LoVo (cell line): ENCODE measurements at places on chromosomes 2 and 18.

- no peak for DNase-seq
Observed at GRCh38 chr18:27723168-27723567, 453.8 kb downstream of the CDH2 start.

DNA sequence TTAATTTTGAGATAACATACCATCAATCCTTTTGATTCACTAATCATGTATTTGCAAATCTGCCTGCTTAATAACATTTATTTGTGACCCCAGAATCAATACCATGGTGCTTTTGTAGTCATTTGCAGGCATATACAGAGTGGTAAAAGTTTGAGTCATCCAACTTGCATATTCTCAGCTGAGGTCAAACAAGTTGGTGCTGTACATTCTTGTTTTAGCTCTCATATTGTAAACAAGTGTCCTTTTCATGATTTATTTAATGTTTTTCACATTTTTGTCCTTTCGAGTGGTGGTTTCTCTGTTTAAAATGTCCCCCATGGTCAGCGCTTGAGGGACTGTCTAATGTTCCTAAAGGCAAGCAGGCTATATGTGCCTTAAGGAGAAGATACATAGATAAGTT is 17.5 kb downstream of the RAB27B start:
- DNase-seq = no peak

GRCh38 chr2:142857256-142858164 is 20.0 kb upstream of the KYNU start:
- no peak for DNase-seq

DNA sequence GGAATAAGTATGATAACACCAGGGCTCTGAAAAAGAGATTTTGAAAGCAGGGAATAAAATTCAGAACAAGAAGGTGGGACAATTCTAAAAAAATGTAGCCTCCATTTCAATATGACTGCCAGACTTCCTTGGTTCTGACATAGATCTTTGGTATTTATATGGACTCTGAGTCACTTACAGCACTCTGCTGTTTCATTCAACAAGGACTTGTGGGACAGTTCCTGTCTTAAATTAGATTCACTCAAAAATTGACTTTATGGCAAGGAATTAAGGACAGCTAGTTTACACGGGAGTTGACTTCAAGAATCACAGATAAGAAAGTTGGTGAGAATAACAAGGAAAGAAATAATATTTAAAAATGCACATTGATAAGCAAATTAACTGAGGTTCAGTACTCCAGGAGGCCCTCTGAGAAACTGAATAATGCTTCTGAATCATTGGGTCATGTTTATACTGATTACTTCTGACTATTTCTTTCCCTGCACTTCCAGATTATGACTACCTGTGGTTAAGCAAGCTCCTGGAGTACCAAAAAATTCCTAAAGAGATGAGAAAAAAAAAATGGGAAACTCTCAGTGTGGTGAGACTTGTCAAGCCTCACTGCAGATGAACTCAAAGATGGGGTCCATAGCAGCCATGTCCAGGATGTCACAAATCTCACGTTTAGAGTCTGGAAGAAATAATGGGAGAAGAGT is 828.3 kb upstream of the PIK3C3 start:
- DNase-seq = no peak

GRCh38 chr18:10455726-10456453 is 1.5 kb downstream of the APCDD1 start:
- DNase-seq = no peak

- DNase-seq = no peak
Observed at GRCh38 chr2:224570328-224570993, 14.7 kb downstream of the CUL3 start.

DNA sequence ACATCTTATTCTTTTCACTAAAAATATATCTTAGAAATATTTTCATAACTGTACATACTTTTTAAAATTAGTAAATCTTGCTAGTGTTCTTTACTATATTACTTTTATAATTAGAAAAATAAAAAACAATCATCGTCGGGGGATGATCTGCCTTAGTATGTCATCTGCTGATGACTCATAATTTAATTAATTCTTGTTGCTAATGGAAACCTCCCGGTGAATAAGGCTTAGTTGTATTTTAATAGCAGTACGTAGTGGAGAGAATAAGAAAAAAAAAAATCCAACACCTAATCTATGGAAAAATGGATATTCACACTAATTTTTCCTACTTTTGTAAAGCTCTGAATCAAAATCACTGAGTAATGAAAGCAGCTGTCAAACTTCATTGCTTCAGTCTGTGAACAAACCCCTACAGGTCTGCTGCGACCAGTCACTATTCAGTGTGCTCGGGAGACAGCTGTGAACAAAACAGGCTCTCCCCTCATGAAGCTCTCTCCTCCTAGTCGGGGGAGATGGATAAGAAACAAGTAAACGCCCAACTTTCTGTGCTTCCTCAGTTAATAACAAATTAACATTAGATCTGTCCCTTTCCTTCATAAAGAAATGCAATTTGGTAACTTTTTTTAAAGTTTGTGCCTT is 97.4 kb upstream of the UPP2 start:
- no peak for DNase-seq

GRCh38 chr2:105294844-105295481 is 34.6 kb downstream of the TGFBRAP1 start:
- peak; percentile 10 for DNase-seq

DNA sequence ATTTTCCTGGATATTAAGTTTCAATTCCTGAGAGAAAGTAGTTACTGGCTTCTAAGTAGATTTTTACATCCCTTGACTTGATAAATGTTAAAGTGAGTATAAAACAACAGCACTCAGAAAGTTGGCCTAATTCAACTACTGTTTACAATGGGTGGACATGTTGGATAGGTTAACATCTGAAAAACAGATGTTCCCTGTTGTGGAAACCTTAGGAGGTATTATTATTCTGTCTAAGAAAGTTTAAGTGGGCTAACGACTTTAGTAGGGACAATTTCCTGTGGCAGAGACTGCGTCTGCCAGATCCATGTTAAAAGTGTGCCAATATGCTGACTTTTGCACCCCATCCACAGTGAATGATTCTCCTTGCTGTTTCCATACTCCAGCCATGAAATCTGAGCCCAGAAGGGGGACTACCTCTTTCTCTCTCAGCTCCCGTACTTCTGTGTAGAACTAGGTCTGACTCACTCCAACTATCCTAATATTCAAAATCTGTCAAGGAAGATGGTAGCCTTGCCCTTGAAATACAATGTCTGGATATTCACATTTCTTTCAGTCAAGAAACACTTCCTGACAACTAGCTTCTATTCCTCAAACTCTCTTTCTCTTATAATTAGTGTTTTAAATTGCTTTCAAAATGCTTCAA is 327.5 kb upstream of the HNRNPA3 start:
- DNase-seq = no peak

GRCh38 chr18:49055754-49056172 is 105.0 kb upstream of the SMAD7 start:
- DNase-seq = no peak

- no peak for DNase-seq
Observed at GRCh38 chr2:200814917-200815316, 3.2 kb downstream of the BZW1 start.

DNA sequence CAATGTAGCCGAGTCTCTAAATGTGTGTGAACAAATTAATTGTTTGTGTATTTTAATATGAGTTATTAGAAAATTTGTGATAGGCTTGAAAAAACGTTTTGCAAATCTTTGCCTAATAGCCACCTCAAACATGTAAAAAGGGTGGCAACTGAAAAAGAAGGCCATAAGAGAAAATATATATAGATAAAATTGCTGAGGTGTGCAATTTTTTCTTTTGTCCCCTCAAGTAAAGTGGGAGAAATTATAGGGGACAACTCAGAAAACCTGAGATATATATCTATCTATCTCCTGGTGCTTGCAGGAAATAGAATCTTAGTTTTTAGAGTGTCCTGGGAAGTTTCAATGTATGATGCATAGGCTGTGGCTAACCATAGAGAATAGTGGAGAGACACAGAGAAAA is 201.4 kb upstream of the LRP1B start:
- DNase-seq = no peak

DNA sequence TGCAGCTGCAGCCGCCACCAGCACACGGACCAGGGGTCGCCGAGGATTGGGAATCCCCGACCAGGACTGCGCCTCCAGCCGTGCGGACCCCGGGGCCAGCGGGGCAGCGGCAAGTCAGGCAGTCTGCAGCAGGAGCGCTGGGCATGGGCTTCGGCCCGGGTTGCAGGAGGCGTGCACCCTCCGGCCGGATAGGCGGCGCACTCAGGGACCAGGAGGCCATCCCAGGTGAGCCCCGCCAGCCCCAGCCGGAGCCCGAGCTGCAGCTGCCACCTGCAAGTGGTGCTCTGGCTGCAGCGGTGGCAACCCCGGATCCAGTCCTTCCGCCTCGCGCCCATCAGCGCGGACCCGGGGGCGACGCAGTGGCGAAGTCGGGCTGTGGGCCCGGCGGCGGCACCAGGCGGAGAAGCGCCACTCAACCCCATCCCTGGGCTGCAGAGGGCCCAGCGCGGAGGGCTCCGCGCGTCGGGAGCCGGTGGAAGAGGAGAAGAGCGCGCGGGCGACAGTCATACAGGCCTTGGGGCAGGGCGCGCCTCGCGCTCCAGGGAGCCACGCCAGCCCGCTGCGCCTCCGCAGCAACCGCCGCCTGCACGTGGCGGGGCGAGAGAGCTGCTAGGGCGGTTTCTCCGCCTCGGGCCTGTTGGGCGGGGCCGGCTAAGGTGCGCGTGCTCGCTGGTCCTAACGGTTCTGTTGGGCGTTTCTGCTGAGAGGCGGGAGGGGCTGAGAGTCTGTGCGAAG is 73.8 kb downstream of the RPIA start:
- no peak for DNase-seq

DNA sequence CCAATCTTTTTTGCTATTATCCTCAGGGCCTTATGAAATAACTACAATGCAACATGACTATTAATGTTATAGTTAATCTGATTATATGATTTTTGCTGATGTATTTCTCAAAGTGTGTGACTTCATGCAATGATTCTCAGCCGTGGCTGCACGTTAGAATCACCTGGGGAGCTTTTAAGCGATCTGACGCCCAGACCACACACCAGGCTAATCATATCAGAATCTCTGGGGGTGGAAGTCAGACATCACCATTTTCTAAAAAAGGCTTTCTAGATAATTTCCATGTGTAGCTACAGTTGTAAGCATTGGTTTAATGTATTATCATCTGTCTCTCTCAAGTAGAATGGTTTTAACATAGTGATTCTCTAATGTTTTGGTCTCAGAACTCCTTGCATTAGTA is 5.5 kb upstream of the QPCT start:
- DNase-seq = no peak

DNA sequence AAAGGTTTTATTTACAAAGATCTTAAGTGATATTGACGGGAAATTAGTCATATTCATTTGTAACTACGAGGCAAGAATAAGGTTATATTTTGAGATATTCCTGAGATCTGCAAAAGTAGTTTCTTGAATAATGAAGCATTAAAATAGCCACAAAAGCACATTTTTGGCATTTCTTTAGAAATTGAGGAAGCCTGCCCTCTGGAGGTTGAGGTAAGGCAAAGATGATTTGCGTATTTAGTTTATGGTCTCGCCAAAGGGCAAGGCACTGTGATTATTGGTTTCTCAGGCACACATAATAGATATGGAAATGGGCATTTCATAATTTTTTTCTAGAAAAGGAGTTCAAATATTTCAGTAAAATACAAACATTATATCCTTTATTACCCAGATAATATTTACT is 143.7 kb upstream of the RPRM start:
- DNase-seq = no peak

DNA sequence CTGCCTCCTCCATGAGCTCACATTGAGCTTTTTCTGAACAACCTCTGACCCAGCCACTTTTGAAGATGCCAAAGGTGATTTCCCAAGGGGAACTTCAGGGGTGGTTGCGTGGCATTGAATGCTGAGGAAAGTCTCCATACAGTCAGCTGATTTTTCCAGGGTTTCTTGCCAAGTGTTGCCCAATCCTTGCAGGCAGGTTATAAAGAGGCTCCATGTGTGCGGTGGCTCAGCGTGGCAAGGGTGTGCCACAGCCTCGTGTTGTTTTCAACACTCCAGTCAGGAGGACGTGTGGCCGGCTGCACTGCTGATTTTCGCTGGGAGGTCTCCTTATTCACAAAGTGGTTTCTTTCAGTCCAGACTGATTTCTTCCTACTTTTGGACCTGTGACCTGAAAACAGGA is 81.4 kb upstream of the GATA6 start:
- DNase-seq = no peak

- peak; percentile 10 for DNase-seq
Observed at GRCh38 chr2:147989809-147990403, 30.6 kb downstream of the ORC4 start.

DNA sequence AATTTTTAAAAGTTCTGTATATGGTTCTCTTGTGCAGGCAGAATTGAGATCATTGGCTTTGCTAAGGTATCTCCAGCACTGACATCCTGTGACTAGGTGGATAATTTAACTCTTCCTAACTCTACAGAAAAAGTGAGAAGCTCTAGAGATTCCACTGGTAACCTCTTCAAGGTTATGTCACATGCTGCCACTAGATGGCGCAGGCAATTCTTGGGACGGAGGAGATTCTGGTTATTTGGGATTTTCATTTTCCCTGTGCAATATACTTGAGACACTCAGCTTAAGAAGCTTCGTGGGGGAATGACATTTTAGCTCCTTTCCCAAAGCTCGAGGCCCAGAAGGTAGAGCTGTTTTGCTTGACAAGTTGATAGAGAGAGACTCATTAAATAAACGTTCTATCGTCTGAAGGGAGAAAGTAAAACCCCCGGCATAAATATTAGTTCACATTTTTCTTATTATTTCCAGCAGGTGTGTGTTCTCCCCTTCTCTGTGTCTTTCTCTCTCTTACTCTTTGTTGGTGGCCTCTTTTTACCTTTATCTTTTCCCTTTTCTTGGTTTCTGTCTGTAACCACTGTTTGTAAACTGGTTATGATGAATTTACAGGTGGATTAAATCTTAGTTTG is 26.6 kb upstream of the LANCL1 start:
- DNase-seq = peak; percentile 61

DNA sequence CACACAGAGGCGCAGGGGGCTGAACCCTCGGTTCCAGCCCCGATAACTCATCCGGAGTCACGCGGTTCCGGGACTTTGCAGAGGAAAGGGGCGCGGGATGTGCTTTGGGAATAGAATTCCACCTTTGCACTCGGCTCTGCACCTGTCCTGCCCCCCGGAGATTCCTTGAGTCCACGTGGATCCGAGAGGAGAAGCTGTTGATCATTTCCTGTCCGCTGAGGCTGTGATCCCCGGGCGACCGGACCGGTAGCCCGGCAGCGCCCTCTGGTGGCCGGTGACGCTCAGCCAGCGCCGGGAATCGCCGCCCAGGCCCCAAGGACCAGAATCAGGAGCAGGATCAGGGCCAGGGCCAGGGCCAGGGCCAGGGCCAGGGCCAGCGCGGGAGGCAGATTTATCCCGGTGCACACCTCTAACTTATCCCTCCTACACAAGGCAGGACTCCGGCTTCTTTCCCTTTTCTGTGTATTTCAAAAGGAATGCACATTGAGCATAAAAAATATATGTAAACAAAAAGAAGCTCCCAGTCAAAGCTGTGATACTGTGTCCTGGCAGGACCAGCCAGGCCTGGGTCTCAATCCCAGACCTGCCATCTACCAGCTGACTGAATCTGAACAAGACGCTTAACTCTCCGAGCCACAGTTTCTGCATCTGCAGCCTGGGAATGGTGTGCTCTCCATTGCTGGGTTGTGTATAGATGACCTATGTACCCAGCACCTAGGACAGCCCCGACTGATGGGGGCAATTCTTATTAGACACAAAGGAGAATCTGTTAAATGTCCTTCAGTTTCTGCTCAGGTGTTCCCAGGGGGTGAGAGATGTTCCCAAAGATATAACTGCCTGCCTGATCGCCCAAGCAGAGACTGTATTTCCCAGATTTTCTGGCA is 8.5 kb upstream of the SPATA3 start:
- peak; percentile 87 for DNase-seq
